ENCODE measurements at places on chromosomes 12 and 14.

DNA sequence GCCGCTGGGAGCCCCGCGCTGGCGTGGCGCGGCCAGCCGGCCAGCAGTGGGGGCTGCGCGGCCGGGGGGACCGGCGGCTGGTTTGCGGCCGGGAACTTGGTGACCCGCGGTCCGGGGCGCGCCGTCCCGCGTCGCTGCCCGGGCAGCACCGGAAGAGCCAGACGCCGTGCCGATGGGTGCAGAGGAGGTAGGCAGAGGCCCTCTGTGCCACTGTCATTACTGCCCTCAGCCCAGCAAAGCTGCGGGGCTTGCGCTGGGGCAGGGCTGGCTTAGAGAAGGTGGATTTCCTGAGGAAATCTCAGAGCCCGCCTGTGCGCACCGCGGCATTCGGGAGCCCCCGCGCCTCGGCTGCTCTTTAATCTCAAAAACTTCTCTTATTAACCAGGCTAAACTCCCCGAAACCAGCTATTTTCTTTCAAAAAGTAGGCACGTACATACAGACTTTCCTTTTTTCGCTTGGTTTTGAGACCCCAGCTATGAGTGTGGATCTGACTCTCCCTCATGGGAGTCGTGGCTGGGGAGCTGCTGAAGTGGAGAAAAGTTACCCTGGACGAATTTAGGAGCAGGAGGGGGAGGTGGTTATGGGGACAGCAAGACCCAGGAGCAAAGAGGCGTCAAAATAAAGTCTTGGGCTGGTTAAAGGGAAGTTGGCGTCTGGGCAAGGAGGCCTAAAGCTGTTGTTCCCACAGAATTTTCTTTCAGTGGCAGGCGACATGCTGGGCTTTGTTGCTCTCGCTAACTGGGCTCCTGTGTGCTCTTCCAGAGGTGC, 802 bp downstream of the SUSD6 start:
- DNase-seq, result no peak

GRCh38 chr14:29548948-29549370, 378.7 kb downstream of the PRKD1 start:
- peak; percentile 66 for DNase-seq

DNA sequence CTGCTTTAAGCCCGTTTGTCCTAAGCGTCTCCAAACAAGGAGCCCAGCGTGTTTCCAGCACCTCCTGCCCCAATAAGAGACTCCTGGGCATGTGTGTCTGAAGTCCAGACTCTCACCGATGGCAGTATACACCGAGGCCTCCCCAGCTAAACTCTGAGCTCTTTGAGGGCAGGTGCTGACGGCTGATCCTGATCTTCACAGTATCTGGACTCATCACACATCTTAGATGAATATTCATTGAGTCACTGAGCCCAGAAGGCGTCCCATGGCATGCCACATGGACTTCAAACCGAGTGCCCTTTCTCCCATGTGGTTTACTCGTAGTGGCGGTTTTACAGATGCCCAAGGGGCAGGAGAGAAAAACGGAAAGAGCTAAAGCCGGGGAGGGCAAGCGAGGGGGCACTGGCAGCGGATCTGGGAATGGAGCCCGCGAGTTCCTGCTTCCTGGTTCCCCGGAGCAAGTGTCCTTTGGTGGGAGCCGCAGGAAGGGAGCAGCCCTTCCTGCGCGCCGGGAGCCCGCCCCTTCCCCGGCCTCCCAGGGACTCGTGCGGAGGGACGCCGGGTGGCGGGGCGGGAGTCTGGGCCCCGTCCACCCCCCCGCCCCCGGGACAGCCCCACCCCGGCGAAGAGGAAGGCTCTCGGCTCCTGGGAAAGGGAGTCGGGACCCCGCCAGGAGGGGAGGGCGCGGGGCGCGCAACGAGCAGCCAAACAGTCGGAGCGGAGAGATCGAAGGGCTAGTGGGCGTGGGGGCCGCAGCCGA, 585 bp upstream of the TEAD4 start:
- DNase-seq, result peak; percentile 84

GRCh38 chr12:40635141-40635731, 57.0 kb upstream of the CNTN1 start:
- DNase-seq, result no peak

- no peak for DNase-seq
These were observed 15.2 kb downstream of the DCAF4 start for GRCh38 chr14:72941286-72941985.

GRCh38 chr12:103840462-103840875, 565 bp downstream of the NT5DC3 start:
- no peak for DNase-seq

DNA sequence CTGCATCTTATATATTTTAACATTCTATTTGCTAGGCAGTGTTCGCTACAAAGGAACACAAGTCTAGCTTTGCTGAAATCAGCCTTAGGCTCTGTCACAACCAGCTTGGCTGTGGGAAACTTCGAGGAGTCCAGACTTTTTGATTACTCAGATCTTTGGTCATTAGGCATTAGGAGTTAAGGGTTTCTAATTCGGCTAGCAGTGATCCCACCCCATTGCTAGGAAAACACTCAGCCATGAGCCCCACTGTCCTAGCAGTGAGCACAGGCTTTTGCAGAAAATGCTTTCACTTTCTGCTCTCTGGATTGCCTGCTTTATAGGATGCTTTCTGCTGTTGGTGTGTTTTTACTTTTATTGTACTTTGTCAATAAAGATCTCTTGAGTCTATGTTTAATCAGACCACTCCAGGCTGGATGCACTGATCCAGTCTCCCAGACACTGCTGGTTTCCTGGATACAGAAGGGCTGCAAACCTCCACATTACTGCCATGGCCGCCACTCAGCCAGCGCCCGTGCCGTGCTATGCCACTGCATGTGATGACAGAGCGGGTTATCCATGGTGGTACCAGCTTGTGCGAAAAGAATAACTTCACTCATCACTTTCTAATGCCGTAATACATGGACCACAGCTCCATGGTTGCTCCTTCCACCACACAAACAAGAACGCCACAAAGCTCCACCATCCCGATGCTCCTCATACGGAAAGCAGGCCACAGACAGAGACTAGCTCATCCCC, 41.0 kb upstream of the PYGL start:
- DNase-seq, result no peak

GRCh38 chr14:77985211-77985615, 185.0 kb upstream of the NRXN3 start:
- DNase-seq, result peak; percentile 6

GRCh38 chr12:93404961-93405849, 27.5 kb downstream of the NUDT4 start:
- no peak for DNase-seq

Data from fibroblast of skin of abdomen (primary cell).